ENCODE measurements at places on chromosomes 3 and 15.
A peak's percentile ranks its signal among the peaks of the same experiment; 100 is the strongest.

DNA sequence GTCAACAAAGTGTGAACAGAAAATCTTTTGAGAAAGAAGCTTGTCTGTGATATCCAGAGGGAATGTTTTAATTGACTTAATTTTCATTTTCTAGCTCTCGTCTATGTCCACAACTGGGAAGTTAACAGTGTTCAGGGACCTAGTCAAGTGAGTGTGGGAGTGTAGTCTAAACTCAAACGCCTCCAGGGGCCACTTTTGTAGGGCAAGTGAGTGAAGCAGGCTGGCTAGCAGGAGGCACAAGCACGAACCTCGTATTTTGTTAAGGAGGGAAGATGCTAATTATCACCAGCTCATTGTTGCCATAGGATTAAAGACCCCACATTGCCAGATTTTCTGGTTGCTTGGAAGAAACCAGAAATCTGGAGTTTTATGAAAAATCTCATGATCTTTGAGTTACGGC lies 135.8 kb downstream of the CPNE4 start:
- no peak for DNase-seq

DNA sequence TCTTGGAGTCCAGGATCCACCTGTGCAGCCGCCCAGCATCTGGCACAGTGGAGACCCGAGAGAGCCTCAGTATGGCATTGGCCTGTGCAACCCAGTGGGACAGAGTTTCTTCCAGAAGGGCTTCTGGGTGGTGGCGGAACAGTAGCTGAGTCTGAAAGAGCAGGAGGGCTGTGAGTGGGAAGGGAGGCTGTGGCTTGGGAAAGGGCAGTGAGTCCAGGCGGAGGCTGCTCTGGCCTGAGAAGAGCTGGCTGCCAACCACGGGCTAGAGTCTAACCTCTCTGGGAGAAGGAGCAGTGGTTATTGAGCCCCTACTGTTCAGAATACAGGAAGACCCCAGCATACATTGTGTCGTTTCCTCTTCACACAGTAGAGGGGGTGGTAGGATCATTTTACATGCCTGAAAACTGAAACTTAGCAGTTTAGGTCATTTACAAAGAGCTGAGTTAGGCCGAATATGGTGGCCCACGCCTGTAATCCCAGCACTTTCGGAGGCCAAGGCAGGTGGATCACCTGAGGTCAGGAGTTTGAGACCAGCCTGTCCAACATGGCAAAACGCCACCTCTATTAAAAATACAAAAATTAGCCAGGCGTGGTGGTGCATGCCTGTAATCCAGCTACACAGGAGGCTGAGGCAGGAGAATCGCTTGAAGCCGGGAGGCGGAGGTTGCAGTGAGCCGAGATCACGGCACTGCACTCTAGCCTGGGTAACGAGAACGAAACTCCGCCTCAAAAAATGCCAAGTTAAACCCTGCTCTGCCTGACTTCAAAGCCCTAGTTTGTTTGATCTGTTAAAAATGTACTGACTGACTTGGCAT lies 3.2 kb downstream of the AEN start:
- peak; percentile 53 for DNase-seq

- DNase-seq: no peak
These were observed 66.7 kb upstream of the STT3B start for GRCh38 chr3:31465999-31466398.

GRCh38 chr3:99949956-99950670 lies 132.5 kb downstream of the CMSS1 start:
- DNase-seq: no peak

DNA sequence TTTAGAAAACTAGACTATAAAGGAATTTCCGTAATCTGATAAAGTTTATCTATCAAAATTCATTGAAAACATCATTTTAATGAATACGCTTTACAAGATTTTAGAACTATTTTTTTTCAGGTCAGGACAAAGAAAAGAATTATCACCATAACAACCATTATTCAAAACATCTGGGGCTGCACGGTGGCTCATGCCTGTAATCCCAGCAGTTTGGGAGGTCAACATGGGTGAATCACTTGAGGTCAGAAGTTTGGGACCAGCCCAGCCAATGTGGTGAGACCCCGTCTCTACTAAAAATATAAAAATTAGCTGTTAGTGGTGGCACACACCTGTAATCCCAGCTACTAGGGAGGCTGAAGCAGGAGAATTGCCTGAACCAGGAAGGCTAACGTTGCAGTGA lies 260.4 kb downstream of the WNT5A start:
- no peak for DNase-seq

- no peak for DNase-seq
These were observed 114.7 kb upstream of the LRTM1 start for GRCh38 chr3:55042591-55042990.

- DNase-seq: peak; percentile 12
These were observed 86.4 kb downstream of the WDR76 start for GRCh38 chr15:43913026-43913780.

GRCh38 chr15:44194323-44195150 lies 534 bp downstream of the FRMD5 start:
- DNase-seq: peak; percentile 71

Data from hematopoietic multipotent progenitor cell treated with erythropoietin and hydrocortisone succinate and interleukin-3 and kit ligand, for 8 days (in vitro differentiated cells).